ENCODE measurements at places on chromosomes 16 and 17.

DNA sequence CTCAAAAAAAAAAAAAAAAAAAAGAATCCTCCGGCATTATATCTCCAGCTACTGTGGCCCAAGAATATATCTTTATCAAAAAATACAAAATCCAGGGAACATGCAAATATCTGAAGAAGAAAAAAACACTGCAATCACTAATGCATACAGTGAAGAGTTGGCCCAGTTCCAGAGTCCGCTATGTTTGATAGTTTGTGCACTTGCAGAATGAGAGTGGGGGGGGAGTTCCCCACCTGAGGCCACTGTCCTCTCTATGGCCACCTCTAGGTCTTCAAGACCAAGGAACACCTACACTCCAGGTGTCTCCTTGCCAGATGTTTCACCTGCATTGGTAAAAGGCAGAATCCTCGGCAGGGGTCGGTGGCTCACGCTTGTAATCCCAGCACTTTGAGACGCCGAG, 4.0 kb downstream of the ZNF785 start:
- DNase-seq, result no peak

GRCh38 chr17:7237761-7238419, 1.4 kb downstream of the PHF23 start:
- peak; percentile 58 for DNase-seq

GRCh38 chr17:80471922-80472321, 4.5 kb downstream of the NPTX1 start:
- no peak for DNase-seq

DNA sequence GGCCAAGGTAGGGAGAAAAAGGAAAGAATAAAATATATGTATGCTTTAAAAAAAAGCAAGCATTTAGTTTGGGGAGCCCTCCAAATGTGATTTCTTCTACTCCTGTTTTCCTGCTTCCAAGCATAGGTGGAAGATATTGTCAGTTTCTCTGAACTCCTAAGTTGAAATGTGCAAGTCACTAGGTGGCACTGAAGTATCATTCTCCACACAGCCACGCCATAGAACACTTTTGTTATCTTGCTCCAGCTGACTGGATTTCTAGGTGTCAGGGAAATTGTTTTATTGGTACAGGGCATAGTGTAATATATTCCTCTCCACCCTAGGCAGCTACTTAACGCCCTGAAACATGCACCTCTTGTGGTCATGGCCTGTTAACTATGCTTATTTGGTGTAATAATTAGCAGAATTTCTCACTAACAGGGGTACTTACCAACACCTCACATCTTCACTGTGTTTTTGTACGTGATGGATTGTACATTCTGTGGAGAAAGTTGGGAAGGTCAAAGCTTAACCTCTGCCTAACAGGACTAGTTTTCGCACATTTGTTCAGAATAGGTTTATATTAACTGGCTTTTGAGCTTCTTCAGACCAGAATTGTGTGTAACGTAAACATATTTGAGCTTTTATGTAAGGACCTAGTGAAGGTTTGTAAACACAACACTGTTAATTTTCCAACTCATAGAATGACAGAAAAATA, 69.3 kb downstream of the FTO start:
- no peak for DNase-seq

Measured in hypothalamus (tissue), 51 donors.